Hematopoietic multipotent progenitor cell (in vitro differentiated cells): ENCODE measurements at places on chromosomes 7 and 10. TPM values are rescaled to one million over a fixed set of nuclear protein-coding genes. Genes with fewer than 3 reads are reported as not detected.

DNA sequence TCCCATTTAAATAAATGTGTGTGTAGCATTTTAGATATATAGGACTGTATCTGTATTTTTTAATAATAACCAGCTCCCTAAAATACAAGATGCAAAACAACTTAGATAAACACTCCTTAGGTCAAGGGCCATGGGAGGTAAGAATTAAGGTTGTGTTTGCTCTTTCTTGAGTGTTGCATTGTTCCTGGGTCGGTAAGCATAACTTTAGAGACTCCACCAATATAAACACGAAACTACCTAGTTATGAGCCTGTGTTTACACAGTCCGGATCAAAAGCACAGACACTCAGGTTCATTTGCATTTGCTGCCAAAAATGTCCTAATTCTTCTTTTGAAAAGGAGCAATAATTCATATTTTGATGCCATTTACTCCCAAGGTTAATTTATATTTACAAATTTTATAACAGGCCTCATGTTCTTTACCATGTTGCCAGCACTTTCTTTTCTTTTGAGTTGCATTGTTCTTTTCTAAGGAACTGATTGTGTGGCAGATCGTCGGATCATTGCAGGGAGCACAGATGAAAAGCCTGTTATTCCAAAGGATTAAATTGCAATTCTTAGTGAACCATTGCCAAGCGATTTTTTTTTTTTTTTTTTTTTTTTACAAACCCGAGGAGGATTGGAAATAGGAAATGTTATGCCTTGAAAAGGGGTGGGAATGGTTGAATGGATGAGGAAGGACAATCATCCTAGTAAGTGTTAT lies 45.8 kb upstream of the GLCCI1 start:
- DNase-seq, result no peak

DNA sequence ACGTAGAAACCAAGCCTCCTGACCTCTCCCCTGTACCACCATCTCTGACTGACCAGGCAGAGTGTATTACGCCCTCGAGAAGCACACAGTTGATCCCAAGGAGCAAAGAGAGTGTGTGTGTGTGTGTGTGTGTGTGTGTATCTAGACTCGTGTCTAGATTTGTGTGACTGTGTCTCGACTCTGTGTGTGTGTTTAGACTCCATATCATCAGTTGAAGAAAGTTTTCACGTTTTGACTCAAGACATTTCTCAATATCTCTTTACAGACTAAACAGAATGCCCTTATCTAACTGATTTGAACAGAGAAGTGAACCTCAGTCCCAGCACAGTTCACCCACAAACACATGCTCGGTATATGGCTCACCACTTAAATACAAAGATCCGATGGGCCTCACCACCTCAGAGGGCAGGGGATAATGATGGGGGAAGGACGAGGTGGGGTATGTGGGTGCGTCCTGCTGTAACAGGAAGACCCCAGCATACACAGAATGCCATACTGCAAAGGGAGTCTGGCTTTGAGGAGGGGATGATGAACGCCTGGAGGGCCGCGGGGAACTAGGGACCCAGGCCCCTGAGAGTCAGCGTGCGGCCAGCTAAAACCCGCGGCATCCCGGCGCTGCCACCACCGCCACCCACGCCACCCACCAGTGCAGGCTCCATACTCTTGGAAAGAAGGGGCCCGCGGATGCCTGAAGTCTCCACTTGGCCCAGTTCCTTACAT lies 780 bp downstream of the ALDH18A1 start:
- peak; percentile 28 for DNase-seq

IFIT1B gene
- under 0.01 TPM for total RNA-seq

DNA sequence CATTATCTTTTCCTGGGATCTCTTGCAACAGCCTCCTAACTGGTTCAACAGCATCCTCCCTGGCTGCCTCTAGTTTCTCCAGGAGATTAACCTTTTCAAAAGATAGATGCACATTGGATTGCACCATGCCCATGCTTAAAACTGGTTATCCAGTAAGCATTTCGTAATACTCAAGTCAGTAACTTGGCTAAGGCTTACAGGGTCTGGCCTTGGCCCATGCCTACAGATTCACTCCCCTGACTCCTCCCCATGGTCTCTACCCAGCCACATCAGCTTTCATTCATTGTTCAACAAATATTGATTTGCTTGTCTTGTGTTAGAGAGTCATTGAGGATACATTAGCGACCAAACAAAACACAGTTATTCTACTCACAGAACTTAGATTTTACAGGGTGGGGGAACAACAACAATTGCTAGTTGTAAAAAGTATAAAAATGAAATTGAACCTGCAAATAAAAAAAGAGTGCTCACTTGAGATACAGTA lies 1.8 kb upstream of the KIF20B start:
- DNase-seq, result no peak

DNA sequence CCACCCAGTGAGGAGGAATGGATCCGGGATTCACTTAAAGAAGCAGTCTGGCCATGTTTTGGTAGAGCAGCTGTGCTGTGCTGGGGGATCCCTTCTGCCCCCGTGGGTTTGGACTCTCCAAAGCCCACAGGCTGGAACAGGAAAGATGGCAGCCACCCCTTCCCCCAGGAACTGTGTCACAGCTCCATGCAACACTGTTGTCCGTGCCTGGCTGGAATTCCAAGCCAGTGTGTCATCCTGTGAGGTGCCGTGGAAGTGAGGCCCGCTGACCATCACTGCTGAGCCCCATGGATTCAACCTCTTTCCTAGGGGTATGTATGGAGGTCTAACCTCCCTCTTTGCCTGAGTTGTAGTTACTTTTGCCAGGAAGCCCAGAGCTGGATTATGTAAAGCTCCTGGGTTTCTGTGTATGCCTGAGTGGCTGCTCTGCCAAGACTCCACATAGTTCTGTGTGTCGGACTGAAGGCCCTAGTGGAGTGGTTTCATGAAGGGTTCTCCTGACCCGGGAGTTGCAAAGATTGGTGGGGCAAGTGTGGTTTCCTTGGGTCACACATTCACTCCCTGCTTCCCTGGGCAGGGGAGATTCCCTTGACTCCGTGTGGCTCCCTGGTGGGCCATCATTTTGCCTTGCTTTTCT lies 35.1 kb upstream of the PCGF5 start:
- no peak for DNase-seq

- DNase-seq, result no peak
These were observed 985 bp upstream of the ETV1 start for GRCh38 chr7:13990319-13990983.

DNA sequence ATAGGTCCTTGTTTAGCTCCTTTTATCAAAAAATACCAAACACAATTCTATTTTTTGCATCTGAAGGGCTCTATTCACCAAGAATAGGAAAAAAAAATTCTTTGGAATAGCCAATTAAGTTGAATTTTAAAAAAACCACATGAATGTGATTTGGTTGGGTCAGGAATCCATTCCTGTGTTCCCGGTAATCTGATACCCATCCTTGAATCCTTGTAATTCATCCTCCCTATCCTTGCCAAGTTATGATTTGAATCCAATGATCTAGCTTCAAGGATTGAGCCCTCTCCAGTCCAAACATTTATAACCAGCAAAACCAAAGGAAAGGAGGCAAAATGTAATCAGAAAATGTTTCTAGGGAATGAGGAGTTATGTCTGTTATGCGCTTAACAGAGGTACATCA lies 86.6 kb downstream of the CFAP58 start:
- no peak for DNase-seq

OR9A2 gene
- under 0.01 TPM for total RNA-seq

GRCh38 chr7:155763691-155764437 lies 48.4 kb downstream of the SHH start:
- DNase-seq, result peak; percentile 72
